ENCODE measurements at places on chromosomes 5 and 9.

DNA sequence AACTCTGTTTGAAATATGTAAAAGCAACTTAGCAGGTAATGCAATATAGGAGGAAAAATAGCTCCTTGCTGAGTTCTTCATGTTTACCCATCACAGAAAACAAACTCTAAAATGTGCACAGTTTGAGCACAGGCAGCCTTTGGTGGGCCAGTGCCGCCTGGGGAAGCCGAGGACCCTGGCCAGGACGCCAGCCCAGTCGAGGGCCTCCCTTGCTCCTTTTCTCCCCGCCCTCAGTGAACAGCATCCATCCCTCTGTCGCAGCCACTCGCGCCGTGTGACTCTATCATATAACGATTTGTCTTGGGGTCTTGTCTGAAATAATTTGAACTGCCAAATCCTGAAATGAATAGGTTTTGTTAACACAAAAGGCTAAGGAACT is 286.7 kb upstream of the IRX4 start:
- no peak for DNase-seq

DNA sequence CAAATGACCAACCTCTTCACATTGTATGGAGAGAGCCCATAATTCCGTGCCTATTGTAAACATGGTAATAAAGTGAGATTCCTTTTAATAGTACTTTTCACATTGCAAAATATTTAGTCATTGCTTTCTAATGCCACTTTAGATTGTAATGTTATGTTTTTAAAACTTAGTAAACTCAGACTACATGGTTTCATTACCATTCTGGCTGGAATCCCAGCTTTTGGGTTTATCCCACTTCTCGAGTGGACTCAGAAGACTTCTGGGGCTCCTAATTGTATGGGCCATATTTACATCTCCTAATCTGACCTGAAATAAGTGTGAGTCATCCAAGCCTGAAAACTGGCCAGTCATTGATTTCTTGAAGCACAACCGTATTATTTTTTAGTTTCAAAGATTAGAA is 217.6 kb downstream of the CAAP1 start:
- DNase-seq = no peak

GRCh38 chr5:7970816-7971215 is 101.9 kb downstream of the MTRR start:
- DNase-seq = no peak

GRCh38 chr5:127421471-127421870 is 96.0 kb upstream of the PRRC1 start:
- DNase-seq = no peak

DNA sequence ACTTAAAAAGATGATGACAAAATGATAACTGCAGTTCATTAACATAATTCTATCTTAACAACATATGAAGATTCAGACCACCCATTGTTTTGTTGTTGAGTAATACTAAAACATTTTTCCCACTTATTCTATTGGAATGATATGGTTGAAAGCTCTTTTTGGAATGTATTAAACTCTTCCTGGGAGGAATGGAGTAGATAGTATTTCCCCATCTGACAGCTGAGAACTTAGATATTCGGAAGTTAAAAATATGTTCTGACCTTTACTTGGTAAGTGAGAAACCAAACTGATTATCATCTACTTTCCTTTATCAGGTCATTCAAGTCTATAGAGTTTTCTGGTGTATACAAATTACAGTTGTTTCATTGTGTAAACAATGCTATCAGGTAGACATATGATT is 452.9 kb downstream of the CSNK1G3 start:
- no peak for DNase-seq

- DNase-seq = no peak
Measured at GRCh38 chr9:13787234-13787833, 507.8 kb upstream of the MPDZ start.

GRCh38 chr9:97109194-97109811 is 70.4 kb upstream of the CTSV start:
- DNase-seq = no peak

DNA sequence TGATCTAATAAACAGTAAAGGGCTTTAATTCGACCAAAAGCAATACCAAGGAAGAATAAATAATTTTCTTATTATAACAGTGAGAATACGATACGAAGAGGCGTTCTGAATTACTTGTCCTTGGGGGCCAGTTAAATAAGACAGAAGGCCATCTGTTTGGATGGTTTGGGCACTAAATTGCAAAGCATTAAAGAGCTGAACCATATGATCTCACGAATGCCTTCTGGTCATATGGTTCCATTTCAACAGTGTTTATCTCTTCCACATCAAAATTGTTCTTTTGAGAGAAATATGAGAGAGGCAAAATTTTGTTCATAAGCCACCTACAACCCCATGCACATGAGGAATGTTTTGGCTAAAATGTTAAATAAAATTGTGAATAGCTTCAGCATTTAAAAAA is 605.4 kb downstream of the PTPRD start:
- no peak for DNase-seq

DNA sequence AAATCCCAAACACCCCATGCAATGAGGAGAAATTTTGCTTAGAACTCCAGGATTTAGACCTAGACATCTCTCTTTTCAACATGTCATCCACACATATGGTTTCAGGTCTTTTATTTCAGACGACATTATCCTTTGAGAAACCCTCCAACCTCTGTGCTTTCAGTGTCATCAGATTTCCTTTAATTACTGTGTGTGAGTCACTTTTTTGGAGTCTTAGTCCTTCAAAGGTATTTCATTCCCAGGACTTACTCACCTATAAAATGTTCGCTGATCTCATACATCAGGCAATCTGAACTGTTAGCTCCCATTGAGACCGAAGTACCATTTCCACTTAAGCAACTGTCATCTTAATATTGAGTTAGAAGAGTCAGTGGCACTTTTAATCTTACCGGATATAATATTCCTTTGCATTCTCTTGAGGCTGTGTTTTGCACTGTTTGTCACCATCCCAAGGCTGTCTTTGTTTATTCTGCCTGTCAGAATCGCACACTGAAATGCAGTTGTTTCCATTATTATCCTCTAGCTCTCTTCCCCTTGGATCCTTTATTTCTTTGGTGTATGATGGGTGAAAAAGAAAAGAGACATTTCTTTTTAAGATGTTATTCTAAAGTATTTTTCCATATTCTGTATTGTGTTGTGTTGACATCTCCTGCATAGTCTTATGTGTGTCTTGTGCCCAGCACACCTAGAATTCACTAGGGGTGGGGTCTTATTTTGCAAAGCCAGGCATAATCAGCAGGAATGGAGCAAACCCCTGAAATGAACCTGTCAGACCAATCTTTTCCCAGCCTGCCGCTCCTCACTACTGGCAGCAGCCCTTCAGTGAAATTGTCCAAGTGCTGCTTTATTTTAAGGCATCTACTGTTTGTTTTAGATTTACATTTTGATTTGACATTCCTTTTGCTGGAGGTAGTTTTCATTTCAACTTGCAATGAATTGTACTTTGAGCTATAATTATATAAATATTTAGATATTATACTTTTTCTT is 155.4 kb downstream of the PAM start:
- no peak for DNase-seq

DNA sequence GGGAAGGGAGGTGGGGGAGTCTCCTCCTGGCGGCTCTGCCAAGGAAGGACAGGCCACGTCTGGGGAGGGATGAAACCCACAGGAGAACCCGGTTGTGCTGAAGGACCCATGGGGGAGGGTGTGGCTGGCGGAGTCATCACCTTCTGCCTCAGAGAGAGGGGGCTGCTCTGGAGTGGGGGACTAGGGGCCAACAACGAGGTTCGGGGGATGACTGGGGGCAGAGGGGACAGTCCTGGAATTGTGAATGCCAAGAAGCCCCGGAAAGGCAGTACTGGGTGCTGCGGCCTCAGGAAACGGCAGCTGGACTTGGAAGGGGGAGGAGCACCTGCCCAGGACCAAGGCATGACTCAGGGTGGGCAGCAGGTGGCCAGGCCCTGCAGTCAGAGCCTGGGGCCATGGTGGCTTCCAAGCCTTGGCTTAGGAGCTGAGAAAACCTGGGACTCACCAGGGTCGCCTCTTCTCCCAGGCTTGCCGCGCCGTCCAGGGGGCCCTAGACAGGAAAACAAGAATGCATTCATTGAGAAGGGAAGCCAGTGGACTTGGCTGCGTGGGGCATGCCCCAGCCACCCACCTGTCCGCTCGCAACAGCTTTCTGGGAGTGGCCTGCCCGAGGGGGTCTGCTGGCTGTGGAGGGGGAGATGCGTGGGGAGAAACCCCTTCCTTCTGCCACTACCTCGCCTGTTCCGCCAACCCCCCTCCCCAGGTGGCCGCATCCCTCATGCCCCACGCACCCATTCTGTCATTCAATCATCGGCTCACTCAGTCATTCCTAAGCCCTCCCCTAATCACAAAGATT is 74.0 kb upstream of the PHYKPL start:
- DNase-seq = no peak

DNA sequence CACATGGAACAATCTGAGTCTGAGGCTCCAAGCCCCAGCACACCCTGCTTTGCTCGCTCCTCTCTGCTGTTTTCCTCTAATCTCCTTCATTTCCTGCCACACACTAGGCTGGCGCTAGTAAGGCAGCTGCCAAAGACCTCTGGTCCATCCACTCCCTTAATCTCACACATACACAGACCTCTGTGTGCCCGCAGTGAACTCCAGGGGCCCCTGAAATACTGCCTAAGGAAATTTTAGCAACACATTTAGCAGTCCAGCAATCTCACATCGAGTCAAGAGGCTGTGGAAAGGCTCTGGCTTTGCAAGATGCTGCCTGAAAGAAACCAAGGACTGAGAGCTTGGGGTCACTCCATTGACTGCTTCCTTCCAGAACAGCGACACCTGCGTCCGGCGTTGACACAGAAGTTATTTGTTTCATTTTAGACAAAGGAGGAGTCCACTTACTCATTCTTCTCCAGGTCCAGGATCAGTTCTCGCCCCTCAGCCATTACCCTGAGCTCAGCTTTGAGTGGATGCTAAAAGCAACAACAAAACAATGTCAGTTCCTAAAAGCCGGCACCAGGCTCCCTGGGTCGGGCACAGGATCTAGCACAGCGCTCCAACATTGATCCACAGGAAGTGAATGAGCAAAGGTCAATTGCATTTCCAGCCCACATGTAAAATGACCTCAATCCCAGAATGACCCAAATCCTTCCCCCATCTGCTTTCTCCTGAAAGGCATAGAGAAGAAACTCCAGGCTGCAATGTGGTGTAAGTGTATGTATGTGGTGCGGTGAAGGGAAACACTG is 11.5 kb downstream of the ADAM19 start:
- DNase-seq = no peak

- DNase-seq = no peak
Measured at GRCh38 chr9:85158512-85158911, 489.0 kb downstream of the NTRK2 start.

- DNase-seq = no peak
Measured at GRCh38 chr5:138461343-138462125, 3.7 kb upstream of the EGR1 start.

- DNase-seq = no peak
Measured at GRCh38 chr9:98248737-98249474, 6.5 kb downstream of the TBC1D2 start.

DNA sequence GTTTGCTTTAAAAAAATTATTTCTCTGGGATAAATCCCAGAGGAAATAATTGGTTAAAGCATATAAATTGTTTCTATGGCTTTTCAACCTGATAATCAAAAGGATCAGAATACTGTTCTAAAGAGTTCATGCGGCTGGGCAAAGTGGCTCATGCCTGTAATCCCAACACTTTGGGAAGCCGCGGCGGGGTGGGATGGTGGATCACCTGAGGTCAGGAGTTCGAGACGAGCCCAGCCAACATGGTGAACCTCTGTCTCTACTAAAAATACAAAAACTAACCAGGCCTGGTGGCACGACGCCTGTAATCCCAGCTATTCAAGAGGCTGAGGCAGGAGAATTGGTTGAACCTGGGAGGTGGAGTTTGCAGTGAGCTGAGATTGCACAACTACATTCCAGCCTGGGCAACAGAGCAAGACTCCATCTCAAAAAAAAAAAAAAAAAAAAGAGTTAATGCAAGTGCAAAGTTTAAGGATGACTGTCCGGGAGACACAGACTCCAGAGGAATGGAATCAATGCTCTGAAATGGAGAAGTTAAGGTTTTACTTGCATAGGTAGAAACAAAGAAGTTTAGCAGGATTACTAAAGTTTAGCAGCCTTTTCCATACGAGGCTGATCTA is 16.6 kb upstream of the GRHPR start:
- DNase-seq = no peak

- no peak for DNase-seq
Measured at GRCh38 chr9:72949244-72949582, 3.6 kb downstream of the ALDH1A1 start.

GRCh38 chr5:154049636-154050035 is 10.9 kb downstream of the MFAP3 start:
- no peak for DNase-seq

GRCh38 chr5:1161833-1162229 is 39.6 kb upstream of the SLC6A19 start:
- no peak for DNase-seq

DNA sequence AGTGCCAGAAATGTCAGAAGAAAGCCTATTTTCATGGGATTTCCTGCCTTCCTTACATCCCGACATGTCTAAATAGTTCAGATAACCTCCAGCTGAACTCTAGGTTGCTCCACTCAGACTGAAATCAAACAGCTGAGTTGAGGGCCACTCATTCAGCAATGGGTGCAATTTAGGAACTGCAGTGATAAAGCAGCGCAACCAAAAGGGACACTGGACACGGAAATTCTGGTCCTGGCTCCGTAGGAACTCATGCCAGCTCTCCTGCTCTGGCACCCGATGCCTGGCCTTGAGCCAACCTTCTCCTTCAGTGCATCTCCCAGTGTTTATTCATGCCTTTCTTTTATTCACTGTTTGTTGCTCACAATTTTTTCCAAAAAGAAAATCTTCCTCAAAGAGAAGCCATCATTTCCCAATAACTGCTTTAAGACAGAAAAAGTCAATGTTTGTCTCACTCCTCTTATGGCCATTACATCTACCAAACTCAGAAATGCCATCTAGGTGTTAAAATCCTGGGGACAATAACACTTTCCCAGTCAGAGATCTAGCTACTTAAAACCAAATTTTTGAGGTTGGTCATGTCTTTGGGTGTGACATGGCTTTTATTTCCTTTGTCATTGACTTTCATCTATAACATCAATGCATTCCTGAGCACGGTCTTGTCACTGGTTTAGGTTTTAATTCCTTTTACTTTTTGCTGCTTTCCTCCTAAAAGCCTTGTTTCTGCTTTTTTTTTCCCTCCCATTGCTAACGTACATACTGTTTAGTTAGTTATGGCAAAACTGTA is 126.9 kb downstream of the PDE4D start:
- no peak for DNase-seq

DNA sequence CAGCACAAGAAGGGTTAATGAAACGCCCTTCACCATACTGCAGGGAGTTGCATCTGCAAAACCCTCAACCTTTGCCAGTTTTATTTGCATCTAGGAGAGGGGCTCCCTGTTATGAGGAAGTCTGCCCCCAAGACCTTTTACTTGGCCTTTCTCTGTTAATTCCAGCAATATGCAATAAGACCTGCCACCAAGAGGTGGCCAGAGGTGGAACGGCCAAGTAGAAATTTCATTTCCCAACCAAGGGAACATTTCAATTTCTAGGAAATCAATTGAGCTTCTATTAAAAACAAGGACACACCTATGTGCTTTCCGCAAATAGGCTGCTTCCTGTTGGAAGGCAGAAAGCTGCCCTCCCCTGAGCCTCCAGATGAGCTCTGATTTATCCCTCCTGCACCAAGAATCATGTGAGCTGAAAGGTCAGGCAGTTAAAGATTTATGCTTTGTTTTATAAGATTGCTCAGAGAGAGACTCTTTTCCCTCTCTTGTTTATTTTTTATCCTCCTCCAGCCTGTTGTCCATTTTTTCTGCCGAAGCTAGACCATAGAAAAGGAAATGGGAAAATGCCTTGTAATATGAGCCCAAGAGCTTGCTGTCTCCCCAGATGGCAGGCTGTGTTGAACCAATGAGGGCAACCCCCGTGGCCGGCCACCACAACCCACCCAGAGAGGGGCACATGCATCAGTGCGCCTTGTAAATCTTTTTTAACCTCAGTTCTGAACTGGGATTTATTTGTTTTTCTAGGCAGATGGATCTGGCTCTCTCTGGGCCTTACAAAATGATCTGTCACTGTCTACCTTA is 572.8 kb downstream of the TLE1 start:
- DNase-seq = no peak
